Effector memory CD8-positive, alpha-beta T cell (primary cell): ENCODE measurements at places on chromosomes 12 and 14.
A peak's percentile ranks its signal among the peaks of the same experiment; 100 is the strongest.

GRCh38 chr12:50132505-50133135 is 20.6 kb downstream of the COX14 start:
- no peak for DNase-seq

DNA sequence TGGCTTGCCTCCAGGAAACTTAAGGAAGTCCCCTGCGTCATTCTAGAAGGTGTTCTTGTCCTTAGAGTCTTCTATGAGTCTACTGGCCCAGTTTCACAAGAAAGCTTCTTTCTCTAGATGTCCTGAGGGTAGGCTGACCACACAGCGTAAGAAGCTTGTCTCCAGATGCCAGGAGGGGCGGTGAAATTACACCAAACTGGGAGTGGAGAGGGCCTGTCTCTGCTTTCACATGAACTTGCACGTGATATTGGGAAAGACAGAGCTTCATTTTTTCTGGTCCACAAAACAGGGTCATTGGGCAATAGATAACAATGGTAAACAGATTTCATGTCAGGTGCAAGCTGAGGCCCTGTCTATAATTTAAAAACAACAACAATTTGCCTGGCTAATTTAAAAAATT is 85.7 kb upstream of the TBX3 start:
- DNase-seq = no peak

GRCh38 chr14:54317391-54317790 is 79.4 kb upstream of the CDKN3 start:
- DNase-seq = no peak

DNA sequence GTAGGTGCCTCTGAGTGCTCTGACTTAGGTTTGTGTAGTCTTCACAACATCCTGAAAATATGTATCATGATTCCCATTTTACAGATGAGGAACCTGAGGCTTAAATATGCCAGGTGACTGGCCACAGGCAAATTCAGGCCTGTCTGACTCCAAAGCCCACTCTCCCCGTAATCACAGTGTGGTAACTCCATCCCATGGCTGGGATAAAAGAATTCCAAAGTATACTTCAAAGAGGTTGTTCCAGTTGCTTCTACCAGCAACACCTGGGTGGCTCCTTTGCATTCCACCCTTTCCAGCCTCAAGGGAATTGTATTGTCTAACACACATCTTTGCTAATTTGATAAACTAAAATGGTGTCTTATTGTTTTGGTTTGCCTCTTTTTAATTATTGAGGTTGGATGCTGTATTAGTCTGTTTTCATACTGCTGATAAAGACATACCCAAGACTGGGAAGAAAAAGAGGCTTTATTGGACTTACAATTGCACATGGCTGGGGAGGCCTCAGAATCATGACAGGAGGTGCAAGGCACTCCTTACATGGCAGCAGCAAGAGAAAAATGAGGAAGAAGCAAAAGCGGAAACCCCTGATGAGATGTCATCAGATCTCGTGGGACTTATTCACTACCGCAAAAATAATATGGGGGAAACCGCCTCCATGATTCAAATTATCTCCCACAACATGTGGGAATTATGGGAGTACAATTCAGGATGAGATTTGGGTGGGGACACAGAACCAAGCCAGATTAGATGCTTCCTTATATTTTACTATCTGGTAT is 9.9 kb upstream of the CHST11 start:
- DNase-seq = no peak

- no peak for DNase-seq
These were observed 44.8 kb downstream of the PLXNC1 start for GRCh38 chr12:94193168-94193567.

DNA sequence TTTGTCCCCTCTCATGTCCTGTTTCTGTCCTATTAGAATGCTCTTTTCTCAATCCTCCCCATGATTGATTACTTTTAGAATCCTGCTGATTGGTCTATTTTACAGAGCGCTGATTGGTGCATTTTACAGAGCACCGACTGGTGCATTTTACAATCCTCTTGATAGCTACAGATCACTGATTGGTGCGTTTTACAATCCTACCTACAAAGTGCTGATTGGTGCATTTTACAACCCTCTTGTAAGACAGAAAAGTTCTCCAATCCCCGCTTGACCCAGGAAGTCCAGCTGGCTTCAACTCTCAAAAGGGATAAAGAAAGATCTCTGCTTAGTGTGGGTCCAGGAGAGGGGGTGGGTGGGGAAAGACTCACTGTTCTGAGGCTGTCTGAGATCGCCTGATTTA is 71.3 kb downstream of the DHRS2 start:
- DNase-seq = no peak

DNA sequence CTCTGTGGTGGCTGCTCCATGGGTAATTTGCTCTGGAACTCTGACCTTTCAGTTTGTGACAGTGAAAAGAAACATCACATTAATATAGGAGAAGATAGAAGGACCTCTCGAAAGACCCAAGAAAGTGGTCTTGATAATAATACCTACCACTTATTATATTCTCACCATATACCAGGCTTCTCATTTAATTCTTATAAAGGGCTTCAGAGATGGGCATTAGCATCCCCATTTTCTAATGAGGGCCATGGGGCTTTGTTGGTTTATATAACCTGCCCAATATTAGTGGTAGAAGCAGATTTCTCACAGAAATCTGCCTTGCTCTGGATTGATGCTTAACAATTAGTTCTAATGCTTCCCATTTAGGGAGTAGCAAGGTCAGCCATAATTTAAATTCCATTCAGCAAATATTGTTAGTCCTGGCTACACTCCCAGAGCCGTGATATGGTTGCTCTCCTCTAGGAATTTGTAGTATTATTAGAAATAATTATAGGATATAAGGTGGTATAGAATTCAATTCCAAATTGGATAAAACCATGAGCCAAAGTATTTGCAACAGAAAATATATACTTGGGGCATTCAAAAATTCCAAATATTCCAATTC is 7.4 kb upstream of the AMIGO2 start:
- no peak for DNase-seq

- DNase-seq = no peak
These were observed 87.4 kb downstream of the PAPOLA start for GRCh38 chr14:96589577-96589976.

DNA sequence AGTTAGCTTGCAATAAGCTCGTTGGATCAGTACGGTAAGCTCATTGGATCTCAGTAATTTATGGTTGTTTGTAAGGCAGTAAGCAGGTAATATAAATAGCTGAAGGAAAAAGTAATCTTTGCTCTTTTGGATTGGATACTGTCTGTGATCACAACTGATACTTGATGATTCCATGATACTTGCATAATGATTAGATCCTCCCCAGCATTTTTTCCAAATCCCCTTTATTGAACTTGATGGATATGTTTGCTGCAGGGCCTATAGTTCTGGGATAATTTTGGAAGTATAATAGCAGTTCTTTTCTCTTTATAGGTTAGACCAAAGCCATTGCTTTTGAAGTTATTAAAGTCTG is 5.2 kb downstream of the MDM2 start:
- DNase-seq = no peak

- peak; percentile 82 for DNase-seq
These were observed 36.2 kb upstream of the ATP23 start for GRCh38 chr12:57904848-57905811.

DNA sequence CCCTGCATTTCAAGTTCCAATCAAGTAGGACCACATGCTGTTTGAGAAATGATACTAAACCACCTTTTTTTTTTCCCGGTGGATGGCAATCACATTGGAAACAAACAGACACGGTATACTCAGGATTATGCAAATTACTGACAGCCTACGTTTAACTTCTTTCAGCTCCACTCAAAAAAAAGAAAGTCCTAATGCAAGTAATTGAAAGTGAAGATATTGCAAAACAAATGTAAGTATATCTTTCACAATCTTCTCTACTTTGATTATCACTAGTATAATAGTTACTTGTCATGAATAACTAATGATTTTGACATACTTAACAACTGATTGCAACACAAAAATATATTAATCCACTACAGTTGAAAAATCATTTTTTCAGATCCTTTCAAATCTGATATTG is 2.6 kb upstream of the OSBPL8 start:
- no peak for DNase-seq

GRCh38 chr14:78836777-78837176 is 666.6 kb downstream of the NRXN3 start:
- DNase-seq = no peak

GRCh38 chr12:2027351-2027750 is 23.1 kb upstream of the DCP1B start:
- DNase-seq = no peak

GRCh38 chr12:110669193-110669502 is 19.8 kb downstream of the HVCN1 start:
- no peak for DNase-seq

- DNase-seq = no peak
These were observed 386 bp downstream of the LIN52 start for GRCh38 chr14:74085047-74085637.

GRCh38 chr14:55158412-55158811 is 29.4 kb downstream of the LGALS3 start:
- no peak for DNase-seq

- DNase-seq = no peak
These were observed 52.6 kb downstream of the GALC start for GRCh38 chr14:87940382-87940781.

DNA sequence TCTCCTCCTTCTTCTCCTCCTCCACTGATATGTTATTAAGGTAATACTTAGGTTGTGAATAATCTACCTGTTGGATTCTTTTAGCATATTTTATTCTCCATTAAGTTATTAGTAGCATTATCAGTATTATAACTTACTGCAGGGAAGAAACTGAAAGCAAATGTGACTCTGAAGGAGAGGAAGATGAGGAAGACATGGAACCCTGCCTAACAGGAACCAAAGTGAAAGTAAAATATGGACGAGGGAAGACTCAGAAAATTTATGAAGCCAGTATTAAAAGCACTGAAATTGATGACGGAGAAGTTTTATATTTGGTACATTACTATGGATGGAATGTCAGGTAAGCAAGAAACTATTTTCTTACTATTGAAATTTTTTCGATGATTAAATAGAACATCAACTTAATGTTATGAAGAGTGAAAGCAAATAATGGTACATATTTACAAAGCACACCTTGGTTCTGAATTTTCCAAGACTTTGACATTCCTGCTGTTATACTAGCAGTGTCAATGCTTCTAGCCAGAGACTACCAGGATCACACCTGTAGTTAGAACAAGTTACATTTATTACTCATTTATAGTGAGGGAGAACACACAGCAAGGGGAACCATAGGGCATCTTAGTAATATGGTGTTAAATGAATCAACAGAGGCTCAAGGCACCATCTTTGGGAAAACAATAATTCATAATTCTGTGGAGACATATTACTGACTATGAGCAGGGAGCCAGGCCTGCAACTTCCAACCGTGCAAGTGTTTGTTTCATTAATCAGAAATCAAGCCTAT is 42.0 kb upstream of the TOMM20L start:
- no peak for DNase-seq

DNA sequence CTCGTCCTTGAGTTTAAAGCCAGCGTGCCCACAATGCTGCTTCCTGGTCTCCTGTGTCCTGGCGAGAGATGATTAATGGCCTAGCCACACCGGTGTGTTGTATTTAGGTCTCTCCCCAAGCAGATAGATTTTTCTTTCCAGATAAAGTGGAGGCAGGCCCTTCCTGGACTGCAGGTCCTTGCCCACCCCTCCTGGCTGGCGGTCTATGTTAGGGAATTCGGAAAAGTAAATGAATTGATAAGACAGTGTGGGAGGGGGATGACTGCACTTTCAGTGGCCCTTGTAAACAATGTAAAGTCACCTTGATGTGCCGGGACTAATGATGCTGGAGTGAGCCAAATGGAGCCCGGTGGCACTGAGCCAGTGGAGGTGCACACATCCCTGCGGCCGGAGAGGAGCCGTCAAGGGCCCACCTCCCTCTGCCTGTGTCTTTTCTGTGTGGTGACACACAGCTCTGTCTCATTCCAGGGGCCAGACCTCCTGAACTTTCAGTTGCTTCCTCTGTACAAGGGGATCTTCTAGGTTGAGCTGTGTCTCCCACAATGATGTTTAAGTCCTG is 70.6 kb upstream of the ESRRB start:
- DNase-seq = no peak

- no peak for DNase-seq
These were observed 133.6 kb upstream of the NCOR2 start for GRCh38 chr12:124700810-124701592.

DNA sequence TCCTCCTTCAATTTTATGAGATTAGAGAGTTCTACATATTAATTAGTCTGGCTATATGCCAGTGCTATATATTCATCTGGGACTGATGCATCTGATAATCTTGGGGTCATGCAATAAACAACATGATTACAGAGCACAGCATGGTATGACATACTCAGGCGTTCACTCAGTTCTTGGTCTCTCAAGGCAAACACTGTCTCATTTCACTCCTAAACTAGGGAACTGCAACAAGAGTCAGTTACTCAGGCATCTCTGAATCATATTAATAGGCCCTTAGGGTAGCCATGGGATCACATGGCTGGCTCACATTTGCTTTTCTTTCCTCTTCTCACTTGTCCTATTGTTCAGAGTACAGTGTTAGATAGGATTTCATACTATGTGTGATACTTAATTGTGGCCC is 91.8 kb upstream of the TMEM260 start:
- DNase-seq = no peak

DNA sequence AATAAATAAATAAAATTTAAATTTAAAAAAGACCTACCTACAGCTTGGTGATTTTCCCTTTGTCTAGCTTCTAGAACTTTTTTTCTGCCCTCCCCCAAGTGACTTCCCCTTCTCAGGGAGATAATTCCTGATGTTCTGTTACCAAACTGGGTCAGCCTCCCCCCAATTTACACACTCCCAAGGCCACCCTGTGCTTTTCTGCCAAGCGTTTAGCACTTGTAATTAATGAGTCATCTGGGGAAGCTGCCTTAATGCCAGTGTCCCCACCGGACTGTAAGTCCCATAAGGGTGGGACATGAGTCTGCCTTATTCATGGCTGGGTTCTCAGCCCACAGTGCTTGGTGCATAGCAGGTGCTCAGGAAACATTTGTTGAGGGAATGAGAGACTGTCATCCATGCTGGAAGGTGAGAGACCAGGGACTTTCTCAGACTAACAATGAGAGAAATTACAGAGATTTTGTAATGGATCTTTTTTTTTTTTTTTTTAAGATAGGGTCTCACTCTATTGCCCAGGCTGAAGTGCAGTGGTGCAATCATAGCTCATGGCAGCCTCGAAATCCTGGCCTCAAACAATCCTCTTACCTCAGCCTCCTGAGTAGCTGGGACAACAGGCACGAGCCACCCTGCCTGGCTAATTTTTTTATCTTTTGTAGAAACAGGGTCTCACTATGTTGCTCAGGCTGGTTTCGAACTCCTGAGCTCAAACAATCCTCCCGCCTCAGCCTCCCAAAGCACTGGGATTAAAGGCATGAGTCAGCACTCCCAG is 106.8 kb downstream of the PHETA1 start:
- no peak for DNase-seq

GRCh38 chr12:121808623-121809022 is 4.8 kb downstream of the SETD1B start:
- DNase-seq = no peak

DNA sequence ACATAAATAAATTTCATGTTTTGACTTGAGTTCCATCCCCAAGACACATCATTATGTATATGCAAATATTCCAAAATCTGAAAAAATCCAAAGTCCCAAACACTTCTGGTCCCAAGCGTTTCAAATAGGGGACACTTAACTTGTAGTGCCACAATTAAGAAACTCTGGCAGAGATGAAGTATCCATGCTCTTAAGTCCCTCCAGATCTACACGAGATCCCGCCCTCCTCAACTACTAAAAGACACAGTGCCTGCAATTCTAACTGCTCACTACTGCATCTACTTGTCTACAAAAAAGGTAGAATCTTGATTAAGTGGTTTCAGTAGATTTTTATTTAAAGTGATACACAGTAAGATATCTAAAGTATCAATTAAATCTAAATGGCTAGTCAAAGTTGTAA is 97.0 kb downstream of the MED13L start:
- no peak for DNase-seq

GRCh38 chr12:102010265-102010994 is 51.4 kb downstream of the WASHC3 start:
- no peak for DNase-seq
